ENCODE measurements at places on chromosomes 5 and 9.

DNA sequence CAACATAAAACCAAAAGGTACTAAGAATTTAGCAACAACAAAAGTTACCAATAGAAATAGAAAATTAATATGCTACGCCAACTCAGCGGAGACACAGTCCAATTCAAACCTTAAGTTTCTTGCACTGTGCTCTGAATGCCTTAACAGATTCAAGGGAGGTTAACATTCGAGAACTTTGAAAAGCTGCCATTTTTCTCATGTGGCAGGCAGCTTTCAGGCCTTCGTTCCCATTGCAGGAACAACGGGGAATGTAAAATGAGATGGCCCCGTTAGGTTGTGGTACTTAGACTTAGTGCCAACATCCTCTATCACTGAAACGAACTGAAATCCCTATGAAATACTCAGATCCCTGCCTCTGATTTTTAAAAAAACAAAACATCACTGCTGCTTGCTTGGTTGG is 22.4 kb downstream of the FNBP1 start:
- DNase-seq = peak; percentile 26

DNA sequence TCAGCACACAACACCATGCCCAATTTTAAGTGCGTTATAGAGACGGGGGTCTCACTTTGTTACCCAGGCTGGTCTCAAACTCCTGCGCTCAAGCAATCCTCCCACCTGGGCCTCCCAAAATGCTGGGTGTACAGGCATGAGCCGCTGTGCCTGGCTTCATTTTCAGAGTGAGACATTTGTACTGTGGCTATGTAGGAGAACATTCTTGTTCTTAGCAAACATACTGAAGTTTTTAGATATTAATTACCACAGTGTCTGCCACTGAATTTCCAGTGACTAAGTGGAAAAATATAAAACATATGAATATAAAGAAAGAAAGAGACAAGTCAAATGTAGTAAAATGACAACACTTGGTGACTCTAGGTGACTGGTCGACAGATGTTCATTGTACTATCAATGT is 20.9 kb downstream of the BTNL9 start:
- no peak for DNase-seq

DNA sequence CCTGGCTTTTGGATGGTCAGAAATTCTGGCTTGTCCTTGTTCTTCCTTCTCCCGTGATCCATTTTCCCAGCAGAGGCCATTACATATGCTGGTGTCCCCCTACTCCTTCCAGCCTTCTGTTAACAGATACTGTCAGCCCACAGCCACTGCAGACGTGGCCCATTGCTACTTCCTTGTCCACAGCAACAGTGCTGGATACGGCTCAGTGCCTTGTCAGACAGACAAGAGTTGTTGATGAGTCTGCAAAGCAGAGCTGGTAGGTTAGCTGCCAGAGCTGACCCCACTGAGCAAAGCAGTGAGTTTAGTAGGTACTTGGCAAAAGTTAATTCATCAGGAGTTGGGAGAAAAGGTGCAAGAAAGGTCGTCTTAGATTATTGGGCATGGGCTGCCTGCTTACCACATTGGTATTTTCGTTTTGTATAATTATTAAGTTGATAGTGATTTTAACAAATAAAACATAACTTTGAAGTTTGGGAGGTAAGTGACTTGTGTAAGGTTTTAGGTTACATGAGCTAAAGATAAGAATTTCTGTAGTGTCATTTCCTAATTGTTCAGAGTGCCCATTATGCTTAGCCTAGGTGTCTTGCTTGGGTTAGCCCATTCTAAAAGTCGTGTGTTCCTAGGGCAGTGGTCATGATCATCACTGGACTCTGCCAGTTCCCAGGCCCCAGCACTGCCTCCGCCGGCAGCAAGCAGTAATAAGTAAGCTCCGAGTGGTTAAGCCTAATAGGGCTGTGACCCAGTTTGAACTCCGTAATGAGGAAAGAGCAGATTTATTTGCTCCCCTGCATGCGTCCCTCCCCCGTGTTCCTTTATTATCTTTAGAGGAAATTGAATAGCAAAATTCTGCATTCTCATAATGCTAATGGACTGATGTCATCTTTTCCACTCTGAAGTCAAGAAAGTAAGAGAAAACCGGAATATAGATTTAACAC is 292.0 kb downstream of the FANCC start:
- peak; percentile 74 for DNase-seq

- DNase-seq = peak; percentile 85
Observed at GRCh38 chr9:16344343-16344742, 526.1 kb downstream of the BNC2 start.

GRCh38 chr9:72721067-72721466 is 199.7 kb downstream of the TMC1 start:
- no peak for DNase-seq

DNA sequence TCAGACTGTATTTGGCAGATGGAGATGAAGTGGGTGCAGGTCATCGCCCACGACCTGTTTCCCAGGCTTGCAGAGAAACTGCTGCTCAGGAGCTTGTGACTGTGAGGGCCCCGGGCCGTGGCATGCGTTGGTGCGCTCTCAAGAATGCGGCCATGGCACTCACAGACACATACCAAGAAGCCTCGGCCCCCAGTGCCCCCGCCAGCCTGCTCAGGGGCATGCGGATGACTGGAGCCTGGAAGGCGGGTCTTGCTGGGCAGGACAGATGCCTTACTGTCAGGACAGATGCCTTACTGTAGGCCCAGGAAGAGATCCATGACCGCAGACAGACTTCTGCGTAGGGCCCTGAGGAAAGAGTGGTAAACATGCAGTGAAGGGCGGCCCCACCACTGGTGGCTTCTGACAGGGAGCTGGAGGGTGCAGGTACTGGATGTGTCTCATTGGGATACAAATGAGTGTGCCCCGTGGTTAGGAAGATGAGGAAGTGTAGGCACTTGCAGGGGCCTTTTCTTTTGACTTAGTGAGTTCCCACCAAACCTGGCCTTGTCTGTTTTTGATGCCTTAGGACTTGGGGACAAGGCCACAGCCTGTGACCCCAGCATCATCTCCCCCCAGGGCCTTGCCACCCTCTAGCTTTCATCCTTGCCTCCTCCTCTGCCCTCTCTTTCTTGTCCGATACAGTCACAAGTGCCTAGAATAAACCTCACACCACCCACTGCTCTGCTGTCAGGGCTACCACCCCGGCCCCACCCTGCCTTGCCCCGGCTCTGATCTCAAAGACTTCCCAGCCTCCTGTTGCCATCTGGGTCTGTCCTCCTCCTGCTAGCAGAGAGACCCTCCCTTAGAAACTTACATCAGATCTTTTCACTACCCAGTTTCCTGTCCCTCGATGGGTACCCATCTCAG is 68.8 kb upstream of the ABL1 start:
- no peak for DNase-seq

DNA sequence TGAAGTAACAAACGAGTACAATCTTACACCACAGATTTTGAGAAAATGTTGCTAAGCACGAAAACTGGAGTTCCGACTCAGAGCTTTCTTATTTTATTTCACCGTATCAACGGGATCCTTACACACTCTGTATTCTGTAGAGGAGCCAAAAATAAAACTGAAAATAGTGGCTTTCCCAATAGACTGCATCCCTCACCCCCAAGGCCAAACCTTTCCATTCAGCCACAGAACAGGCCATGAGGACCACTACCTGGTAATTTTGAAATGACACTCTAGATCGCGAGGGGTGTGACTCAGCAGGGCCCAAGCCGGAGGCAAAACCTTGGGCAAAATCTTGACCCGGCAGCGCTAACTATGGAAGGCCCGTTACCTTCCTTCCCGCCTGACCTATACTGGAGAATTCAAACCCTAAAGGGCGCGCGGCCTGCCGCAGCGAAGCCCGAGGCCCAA is 432 bp downstream of the HSPA9 start:
- DNase-seq = no peak

- DNase-seq = no peak
Observed at GRCh38 chr9:130483371-130483971, 38.7 kb downstream of the ASS1 start.

DNA sequence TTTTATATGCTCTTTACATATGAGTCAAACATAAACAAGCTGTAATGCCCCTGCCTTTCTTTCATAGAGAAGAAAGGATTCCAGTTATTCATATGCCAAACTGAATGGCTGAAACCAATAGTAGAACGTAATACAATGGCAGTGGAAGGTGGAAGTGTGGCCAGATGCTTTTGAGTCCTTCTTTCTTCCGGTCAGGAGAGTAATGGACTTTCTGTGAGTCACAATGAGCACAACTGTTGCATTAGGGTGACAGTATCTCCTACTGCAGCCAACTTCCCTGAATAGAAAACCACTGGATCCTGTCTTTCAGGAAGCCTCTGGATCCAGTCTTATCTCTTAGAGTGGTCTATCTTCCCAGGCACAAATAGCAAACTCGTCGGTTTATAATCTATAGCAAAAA is 855.2 kb downstream of the MAT2B start:
- DNase-seq = no peak

DNA sequence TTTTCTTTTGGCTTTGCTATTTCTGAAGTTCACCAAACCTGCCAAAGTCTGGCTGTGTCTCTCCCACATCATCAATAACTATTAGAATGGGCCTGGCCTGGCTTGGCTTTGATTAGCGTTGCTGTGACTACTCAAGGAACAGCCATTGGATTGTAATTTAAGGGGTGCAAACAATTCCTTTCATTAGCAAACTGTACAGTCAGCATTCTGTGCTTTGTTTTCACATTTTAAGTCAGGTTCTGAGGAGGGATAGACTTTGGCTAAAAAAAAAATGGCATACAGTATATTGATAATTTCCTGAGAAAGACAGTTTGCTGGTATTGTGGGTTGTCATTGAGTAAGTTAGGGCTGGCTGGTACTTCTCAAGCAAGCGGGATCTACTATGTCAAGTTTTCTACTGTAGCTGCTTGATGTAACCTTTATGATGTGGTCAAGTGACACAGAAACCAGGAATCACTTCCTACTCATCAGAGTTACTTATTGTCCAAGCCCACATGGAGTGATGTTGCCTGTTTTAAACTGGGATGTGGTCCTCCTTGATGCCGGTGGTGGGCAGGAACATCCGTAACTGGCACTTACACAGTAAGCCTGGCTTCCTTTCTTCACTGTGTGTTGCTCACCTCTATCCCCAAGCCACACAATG is 161.4 kb downstream of the CD180 start:
- DNase-seq = no peak

- DNase-seq = peak; percentile 90
Observed at GRCh38 chr9:136093995-136094881, 851 bp downstream of the NACC2 start.

- DNase-seq = no peak
Observed at GRCh38 chr9:133489253-133490190, 10.6 kb upstream of the SLC2A6 start.

DNA sequence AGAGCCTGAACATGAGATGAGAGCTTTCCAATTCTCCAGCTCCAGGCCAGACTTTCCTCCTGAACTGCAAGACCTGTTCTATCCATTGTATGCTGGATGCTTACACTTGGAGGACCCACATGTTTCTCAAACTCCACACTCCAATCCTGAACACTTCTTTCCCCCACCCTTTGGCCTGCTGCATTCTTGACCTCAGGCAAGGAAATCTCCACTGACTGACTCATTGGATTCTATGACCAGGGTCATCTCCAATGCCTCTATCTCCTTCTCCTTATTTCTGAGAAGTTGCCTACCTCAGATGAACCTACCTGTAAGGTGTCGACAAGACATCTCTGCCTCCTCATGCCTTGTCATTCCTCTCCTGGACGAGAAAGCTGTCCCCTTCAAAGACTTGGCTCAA is 153.6 kb downstream of the CRB2 start:
- DNase-seq = no peak

DNA sequence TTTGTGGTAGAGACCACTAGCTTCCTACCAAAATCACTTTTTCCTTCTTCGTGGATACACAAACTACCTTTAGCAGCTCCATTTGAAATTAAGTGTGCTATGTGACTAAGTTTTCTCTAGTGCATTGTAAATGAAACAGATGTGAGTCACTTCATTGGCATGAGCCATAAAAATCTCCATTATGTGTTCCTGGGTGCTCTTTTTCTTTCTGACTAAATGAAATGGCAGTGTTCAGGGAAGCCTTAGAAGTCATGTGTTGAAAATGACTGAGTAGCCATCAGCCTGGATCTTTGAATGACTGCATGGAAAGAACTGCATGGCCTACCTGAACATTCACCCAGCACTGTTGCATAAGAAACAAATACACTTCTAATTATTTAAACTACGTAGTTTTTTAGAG is 107.9 kb downstream of the NDUFAF2 start:
- peak; percentile 56 for DNase-seq

DNA sequence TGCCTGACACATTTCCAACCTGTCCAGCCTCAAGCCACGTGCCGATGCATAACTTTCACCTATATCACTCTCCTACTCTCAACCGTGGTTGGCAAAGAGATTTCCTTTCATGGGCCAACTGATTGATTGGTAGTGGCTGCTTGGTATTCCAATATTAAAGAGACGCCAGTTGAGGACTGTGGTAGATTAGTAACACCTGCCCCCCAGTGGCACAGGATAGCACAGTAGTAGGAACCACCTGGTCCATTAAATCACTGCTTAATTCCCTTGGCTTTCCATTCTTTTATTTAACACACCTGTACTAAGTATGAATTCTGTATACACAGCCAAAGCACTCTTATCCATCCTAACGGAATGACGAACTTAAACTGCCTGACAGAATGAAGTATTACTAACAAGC is 19.1 kb upstream of the FOXB2 start:
- DNase-seq = no peak

- no peak for DNase-seq
Observed at GRCh38 chr5:176899946-176900779, 1.0 kb upstream of the HK3 start.

DNA sequence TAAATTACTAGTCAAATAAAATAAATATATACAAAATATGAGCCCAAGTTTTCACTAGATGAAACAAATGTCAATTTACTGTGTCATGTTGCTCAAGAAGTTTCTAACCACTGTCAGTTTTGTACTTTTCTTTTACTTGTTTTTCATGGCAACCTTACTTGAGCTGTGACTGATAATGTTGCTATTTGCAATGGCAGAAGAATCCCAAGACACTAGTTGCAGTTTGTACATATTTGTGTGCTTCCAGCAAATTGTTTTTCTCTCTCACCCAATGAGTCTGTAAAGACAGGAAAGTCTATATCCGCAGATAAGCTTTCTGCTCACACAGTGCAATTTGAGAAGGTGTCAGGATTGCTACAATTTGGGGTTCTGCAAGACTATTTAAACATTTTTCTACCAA is 338.6 kb upstream of the PCSK5 start:
- no peak for DNase-seq

GRCh38 chr9:98688710-98689495 is 19.8 kb downstream of the GABBR2 start:
- no peak for DNase-seq

DNA sequence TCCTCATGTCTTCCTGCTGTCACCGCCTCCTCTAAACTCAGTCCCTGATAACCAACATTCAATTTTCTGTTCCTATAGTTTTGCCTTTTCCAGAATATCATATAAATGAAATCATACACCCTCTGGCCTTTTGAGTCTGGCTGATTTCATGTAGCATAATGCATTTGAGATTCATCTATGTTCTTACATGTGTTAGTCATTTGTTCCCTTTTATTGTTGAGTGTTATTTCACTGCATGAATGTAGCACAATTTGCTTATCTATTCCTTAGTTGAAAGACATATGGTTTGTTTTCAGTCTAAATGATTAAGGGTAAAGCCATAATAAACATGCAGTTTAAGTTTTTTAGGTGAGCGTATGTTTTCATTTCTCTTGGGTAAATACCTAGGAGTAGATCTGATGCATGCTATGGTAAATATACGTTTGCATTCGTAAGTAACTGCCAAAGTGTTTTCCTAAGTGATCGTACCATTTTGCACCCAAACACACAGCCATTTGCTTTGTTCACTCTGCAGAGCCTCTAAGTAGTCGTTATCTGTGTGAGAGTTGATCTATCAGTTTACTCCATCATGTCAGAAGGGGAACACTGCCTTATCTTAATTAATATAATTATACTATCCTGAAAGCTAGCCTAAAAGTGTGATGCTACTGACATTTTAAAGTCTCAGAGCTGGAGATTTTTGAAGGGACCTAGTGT is 460.8 kb downstream of the DMAC1 start:
- DNase-seq = no peak
